Esophagus mucosa (tissue), 1 donor: ENCODE measurements at places on chromosomes 13 and 19.

DNA sequence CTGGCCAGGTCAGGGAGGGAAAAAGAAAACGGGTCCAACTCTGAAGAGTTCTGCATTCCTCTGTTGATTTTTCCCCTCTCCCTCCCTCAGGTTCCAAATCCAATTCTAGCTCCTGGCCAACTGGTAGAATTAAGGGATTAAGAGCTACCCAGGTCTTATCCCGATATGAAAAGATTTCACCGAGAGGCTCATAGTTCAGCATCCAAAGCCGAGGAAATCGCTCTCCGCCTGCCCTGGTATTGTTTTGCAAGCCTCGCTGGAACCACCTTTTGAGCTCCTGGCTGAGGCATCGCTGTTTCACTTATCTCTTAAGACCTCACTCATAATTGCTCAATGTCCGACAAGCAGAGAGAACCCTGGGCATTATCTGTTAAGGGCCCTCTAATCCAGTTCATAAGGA is 180.4 kb downstream of the URI1 start:
- ATAC-seq: no peak

DNA sequence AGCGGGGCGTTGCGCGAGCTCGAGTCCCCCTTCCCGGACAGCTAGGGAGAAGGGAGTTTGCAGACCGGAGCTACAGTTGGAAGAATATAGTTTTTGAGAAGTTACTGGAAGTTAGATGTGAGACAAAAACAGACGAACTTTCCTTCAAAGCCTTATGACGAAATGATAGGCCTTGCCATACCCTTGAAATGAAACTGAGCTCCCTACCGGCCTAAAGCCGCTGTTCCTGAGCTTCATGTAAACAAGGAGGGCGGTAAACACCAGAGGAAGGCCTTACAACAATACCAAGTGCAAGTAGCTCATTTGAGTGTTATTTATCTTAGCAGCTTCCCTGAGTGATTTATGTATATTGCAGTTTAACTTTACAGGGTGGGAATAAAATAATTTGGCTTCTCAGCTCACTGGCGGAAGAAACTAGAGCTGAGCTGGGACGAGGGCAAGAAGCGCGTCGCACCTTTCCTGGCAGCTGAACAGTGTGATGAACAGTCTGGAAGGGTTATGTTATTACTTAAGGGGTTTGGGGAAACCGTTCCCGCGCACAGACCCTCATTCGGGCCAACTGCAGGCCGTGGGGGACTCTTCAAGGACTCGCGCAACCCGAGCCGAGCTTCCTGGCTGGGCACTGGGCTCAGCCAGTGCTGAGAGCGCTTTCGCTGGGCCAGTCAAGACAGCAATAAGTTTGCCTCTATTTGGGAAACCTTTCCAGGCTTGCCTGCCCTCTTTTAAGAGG is 111.2 kb downstream of the KCNRG start:
- ATAC-seq: no peak

DNA sequence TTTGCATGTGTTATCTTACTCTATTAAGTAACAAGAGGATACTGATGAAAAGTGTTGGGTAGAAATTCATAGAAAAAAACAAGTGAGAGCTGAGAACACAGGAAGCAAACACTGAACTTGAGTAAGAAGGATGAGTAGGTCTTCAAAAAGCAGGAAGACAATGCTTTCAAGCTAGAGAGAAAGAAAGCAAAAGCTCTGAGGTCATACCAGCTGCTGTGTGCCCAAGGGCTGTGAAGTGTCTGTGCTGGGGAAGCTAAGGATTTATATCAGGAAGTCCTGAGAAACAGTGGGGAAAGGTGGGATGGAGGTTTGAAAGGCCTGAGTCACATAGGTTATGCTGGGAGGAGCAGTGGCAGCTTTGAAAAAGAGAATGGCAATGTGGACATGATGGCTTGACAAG is 145.5 kb upstream of the MAB21L1 start:
- ATAC-seq: no peak

GRCh38 chr13:28349371-28349770 is 145.6 kb downstream of the FLT1 start:
- no peak for ATAC-seq

GRCh38 chr19:52981329-52981728 is 18.6 kb upstream of the ZNF816 start:
- ATAC-seq: no peak

DNA sequence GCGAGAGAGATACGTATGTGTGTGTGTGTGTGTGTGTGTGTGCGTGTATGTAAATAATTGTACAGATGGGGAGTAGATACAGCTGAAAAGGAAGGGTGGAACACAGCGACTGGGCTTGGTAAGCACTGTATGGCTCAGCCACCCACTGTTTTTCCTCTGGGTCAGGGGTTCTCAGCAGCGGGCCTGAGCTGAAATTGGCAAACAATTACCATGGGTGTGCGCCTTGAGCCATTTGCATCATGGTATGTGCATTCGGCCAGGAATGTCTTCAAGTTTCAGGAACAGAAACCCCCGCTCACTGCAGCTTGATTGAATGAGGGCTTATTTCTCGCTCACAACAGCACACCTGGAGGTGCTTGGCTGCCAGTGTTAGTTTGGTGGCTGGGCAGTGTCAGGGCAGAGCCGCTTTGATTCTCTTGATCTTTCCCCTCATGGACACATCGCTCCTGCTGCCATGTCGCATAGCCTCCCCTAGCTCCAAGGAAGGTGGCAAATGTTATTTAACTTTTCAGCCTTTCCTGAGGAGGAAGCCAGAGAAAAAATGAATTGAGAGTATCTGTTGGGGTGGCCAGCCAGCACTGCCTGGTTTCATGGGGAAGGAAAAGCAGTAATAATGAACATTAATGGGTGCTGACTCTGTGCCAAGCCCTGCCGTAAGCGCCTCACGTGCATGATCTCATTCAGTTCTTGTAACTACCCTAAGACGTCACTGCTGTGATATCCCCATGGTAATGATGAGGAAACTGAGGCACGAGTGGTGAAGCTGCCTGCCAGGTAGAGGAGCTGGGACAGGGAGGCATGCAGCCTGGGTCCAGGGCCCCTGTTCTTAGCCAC is 126.9 kb downstream of the SIPA1L3 start:
- ATAC-seq: peak; percentile 40

- ATAC-seq: no peak
Observed at GRCh38 chr19:2089727-2090053, 6.4 kb downstream of the MOB3A start.

- peak; percentile 88 for ATAC-seq
Observed at GRCh38 chr13:48567515-48568369, 34.9 kb upstream of the RCBTB2 start.

- no peak for ATAC-seq
Observed at GRCh38 chr19:41928221-41928683, at the start of gene ERFL. ERFL (minus strand) TSS chr19:41928449; CDS start chr19:41912919, 15,530 bp downstream.

- peak; percentile 29 for ATAC-seq
Observed at GRCh38 chr19:290372-291005, 714 bp downstream of the PLPP2 start.
